ENCODE measurements at places on chromosomes 7 and 10. TPM values are rescaled to one million over a fixed set of nuclear protein-coding genes. Genes with fewer than 3 reads are reported as not detected.

DNA sequence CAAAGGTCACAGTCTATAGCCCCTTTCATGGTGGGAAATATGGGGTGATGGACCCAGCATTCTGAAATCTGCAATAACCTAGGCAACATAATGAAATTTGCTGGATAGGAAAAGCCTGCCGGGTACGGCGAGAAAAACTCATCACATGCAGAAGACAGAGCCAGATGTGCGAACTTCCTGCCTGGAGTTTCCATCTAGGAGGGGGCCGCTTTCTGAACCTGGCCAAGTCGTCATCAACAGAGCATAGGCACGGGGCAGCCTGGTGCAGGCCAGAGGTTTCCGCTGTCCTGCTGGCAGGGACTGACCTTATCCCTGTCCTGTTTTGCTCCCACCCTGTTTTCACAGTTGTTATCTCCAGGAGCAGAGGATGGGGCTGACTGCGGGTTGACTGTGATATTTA, 27.4 kb downstream of the CCDC3 start:
- DNase-seq, result no peak

DNA sequence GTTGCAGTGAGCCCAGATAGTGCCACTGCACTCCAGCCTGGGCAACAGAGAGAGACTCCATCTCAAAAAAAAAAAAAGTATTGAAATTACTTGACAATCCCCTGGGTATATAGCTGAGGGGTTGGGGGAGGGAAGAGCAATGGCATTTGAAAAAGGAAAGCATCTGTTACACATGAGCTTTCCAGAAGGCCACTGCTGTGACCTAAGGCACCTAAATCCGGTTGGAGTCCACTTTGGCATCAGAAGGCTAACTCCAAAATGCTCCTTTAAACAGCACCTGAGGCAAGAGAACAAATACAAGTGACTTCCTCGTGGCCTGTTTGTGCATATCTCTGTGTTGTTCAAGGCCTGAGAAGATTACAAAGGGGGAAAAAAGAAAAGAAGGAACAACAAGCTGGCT, 74.8 kb upstream of the PALS2 start:
- no peak for DNase-seq

DNA sequence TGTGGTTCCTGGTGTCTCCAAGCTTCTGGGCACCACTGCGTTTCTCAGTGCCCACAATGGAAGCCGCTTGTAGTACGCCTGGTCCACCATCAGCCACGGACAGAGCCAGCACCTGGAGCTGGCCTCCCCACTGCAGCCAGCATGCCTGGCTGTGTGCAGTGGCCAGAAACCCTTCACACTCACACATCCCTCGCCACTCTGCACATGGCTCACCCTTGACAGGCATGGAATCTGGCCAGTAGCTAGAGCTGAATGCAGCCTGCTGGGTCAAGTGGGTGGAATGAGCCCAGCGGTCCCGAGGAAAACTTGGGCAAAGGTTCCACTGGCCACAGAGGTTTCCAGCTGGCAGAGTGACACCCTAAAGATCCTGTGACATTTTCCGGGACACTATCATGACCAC, 146.0 kb upstream of the ADO start:
- peak; percentile 70 for DNase-seq

GRCh38 chr10:72069751-72070526, 18.4 kb downstream of the SPOCK2 start:
- DNase-seq, result no peak

DNA sequence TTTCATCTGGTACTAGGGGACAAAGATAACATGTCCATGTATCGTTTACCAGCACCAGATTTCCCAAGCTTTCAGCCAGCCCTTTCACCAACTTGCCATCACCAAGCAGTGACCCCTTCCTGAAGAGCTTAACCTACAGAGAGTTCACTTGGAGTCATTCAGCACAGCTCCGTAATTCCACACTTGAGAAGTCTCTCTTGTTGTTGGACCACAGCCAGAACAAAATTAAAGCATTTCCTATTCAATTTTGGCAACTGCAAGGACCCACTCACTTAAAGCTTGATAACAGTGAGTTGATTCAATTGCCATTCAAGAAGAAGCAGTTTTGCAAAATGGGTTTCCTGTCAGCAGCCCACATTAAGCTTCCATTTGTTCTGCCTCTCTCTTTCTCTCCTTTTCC, 88.5 kb upstream of the LRRTM3 start:
- DNase-seq, result no peak

- DNase-seq, result peak; percentile 87
Measured at GRCh38 chr7:75993689-75994387, 557 bp downstream of the TMEM120A start.

DNA sequence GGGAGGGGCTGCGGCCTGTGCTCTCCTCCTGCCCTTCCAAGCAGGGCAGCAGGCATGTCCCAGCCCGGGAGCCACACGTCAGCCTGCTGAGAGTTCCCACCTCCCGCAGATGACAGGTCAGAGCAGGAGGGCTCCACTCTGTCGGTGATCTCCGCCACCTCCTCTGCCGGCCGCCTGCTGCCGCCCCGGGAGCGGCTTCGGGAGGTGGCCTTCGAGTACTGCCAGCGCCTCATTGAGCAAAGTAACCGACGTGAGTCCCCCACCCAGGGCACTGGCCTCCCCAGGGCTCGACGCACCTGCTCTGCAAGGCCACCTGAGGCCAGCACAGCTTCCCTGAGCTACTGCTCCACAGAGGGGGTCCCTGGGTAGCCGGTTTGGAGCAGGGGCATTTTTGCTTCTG, 9.4 kb downstream of the AP5Z1 start:
- no peak for DNase-seq

- no peak for DNase-seq
Measured at GRCh38 chr10:29378106-29378505, 89.2 kb downstream of the LYZL1 start.

ATOH7 gene
- not detected for total RNA-seq

NEUROG3 gene
- not detected for total RNA-seq
